ENCODE measurements at places on chromosomes 6 and 20.

DNA sequence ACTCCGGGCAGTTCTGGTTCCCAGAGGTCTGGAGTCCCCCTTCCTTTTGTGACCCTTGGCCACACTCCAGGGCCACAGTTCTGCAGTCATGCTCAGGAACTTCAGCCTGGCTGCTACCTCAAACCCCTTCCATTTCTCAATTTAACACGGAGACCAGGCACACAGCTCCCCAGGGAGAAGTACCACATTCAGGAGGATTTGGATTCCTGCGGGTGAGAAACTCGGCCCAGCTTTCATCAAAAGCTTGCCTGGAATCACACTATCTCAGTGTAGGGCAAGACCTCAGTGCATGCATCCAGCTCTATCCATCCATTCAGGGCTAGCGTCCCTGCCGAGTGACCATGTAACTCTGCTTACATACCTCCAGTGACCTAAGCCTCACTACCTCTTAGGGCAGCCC, 16.8 kb upstream of the IP6K3 start:
- no peak for DNase-seq

GRCh38 chr20:46933150-46933549, 38.5 kb downstream of the EYA2 start:
- no peak for DNase-seq

DNA sequence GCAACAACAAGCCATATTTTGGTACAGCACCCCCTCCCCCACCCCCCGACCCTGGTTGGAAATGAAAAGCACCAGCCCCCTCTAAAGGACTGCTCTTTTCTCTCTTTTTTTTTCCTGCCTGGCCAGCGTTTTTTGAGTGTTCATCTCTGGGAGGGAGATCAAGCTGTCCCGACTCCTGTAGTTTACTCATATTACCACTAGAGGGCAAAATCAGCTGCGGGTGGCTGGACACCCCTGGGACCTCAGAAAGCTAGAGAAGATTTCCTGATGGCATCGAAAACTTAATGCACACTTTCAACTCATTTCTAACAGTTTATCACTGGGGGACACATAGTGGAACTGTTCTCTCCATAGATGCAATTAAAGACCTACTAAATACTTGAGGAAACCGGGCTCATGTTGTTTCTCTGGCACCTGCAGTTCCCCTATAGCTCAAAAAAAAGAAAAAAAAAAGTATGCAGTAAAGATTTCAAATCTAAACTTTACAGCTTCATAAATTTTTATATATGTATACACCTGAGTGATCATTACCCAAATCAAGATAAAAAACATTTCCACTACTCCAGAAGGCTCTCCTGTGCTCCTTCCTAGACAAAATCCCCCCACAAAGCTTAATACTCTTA, 24.4 kb downstream of the CNBD2 start:
- peak; percentile 37 for DNase-seq

DNA sequence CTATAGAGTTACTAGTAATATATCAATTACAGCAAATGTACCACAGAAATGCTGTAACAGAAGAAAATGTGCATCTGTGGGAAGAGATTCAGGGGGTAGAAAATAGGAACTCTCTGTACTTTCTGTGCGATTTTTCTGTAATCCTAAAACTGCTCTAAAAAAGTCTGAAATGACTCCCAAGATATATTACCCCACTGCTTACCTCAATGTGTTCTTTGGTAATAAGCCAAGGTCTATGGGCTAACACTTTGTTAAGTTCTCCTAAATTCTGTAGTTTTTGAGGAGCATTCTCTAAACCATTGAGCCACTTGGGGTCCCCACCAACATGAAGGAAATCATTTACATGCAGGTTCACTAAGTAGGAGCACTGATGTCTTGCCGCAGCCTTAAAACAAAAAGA, 94.4 kb downstream of the SESN1 start:
- DNase-seq = no peak

- no peak for DNase-seq
These were observed 121.6 kb downstream of the GJA10 start for GRCh38 chr6:90015883-90016282.

DNA sequence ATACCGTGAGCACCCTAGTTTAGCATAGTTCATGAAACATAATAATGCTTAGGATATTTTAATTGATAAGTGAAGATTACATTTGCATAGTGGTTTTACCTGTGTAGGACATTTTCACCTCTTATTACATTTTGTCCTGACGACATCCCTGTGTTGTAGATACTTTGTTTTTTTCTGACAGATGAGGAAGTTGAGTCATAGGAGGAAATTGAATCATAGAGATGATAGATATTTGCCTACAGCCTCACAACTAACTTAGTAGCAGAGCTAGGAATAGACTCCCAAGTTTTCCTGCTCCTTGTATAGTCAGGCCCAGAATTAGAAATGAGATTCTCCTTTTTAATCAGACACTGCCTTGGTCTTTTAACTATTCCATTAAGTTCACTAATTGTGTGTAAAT, 100.5 kb upstream of the SUPT3H start:
- DNase-seq = no peak

- DNase-seq = no peak
These were observed 117.5 kb downstream of the GMPR start for GRCh38 chr6:16355699-16356446.

- DNase-seq = peak; percentile 23
These were observed 544 bp upstream of the TP53INP2 start for GRCh38 chr20:34703424-34704176.

GRCh38 chr6:53464927-53465460, 79.9 kb downstream of the GCLC start:
- DNase-seq = no peak

GRCh38 chr20:32036716-32037485, 15.1 kb upstream of the HCK start:
- DNase-seq = no peak

DNA sequence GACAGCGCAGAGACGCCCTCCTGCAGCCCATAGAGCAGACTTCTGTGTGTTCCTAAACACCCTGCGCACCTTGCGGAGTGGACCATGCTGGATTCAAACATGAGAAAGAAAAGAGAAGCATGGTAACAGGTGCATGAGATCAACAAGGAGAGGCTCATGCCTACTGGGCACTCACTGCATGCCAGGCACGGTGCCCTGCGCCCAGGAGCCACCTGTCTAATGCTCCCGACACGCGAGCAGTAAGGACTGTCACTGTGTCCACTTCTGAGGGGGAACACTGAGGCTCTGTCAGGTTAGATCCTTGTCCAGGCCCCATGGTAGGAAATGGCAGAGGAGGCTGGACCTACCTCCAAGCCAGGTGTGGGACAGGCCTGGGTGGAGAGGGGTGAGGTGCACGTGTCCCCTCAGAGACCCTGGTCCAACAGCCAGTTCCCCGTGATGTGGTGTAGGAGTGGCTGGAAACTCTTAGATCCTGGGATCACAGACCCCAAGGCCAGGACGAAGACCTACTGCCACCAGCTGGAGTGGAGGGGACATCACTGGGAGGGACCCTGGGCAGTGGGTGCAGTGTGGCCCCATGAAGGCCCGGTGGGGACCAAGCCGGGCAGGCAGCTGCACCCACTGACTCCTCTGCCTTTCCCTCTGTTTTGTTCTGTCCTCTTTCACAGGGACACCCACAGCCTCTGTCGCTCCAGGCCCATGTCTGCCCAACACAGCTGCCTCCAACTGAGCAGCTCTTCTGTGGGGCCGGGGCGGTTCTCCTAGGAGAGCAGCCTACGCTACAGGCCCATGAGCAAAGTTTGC, 29.5 kb downstream of the ZBP1 start:
- no peak for DNase-seq

DNA sequence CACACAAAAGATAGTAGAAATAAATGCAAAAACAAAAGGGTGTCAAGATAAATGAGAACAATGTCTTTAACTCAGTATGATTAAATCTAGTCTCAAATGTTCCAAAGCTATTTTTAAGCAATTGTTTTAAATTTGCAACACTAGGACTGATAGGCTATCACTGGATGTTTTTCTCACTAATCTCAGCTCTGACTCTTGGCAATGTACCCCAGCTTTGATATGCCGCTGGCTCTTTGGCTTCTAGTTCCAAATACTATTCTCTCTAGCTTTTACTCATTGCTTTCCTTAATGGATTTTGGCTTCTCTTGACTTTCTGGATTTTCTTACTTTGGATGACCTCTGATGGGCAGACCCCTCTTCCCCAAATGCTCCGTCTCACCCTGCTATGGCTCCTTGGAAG, 116.0 kb upstream of the SLC35B3 start:
- no peak for DNase-seq

GRCh38 chr6:87628424-87628823, 38.5 kb downstream of the ORC3 start:
- DNase-seq = no peak

DNA sequence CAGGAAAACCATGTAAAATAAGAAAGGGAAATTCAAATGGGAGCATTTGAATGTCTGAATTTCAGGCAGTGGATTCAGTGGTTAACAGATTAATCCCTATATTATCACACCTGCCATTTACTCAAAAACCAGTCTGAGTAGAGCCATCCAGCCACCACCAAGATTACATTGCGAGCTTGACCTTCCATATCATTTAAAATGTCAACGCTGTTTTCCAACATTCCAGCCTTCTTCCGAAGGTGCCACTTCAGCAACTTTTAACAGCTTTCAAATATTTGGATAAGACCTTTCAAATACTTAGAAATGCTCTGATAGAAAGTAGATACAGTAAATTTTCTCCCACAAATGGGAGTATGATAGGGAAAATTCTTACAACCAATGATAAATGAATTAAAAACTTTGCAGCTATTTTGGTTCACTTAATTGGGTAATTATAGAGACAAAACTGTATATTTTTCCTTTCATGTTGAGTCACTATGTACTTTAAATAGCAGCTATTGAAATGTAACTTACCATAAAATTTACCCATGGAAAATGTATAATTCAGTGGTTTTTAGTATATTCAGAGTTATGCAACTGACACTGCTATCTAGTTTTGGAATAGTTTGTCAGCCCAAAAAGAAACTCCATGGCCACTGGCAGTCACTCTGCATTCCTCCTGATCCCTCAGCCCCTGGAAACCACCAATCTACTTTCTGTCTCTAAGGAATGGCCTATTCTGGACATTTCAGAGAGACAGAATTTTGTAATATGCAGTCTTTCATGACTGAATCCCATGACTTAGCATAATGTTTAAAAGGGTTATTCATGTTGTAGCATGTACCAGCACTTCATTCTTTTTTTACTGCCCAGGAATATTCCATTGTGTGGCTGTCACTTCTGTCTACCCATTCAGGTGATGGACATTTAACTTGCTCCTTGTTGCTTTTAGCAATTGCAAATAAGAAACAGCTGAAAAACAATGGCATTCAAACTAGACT, 21.5 kb downstream of the EZR start:
- no peak for DNase-seq

- DNase-seq = no peak
These were observed 85.4 kb upstream of the OGFRL1 start for GRCh38 chr6:71203206-71203605.

- no peak for DNase-seq
These were observed 11.4 kb downstream of the FOXS1 start for GRCh38 chr20:31833931-31834521.

GRCh38 chr6:26359765-26360164, 5.2 kb upstream of the BTN3A2 start:
- DNase-seq = no peak

- DNase-seq = no peak
These were observed 336.4 kb upstream of the HSF2 start for GRCh38 chr6:122063076-122063475.

DNA sequence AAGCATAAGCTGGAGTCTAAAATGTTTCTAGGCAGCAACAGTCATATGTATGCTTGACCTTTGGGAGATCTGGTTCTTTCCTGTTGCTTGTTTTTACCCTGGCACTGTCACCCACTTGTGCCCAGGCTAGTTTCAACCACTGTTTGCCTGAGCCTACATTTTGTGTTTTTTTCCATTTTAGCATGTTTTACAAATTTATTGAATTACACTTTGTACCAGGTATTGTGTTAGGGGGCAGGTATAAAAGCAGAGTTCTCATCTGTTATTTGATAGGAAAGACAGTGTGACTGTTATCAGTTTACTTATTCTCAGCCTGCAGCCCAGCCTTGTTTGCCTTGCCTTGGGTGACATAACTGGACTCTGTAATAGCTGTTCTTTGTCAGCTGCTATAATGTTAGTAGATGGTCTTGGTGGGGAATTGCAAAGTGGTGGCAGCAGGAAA, 147.0 kb downstream of the CDKAL1 start:
- DNase-seq = no peak

DNA sequence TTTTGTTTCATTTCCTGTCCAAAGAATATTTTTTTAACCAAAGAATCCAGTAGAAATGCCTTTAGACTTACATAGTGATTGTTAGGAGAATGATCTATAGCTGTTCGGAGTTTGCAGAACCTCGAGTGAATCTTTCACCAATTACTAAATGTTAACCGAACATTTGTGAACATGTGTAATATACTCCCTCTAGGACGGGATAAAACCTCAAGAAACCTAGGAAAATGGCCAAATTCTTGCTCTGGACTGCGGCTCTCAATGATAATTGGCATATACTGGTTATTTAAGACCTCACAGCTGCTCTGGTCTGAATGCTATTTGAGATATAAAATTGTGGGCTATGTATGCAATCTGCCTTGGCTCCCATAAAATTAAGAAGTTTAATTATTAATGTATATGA, 137.1 kb downstream of the PACRG start:
- DNase-seq = no peak

DNA sequence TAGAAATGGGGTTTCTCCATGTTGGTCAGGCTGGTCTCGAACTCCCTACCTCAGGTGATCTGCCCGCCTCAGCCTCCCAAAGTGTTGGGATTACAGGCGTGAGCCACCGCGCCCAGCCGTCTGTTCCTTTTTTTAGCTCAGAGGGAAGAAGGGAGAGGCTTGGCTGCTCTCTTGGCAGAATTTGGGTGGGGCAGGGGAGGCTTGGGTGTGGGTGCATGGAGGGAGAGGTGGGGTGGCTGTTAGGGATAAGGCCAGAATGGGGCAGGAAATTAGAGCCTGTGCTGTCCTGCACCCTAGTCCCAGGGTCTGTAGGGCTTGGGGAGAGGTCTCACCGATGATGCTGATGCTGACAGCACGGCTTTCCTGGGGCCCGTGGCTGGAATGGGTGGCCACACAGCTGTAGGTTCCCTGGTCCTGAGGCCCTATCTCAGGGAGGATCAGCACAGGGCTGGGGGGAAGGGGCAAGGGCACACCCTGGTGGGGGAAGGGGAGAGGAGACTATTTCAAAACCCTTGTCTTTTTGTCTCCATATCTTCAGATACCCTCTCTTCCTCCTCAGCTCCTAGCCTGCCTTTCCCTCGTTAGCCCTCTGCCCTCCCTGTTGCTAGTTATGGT, 2.0 kb downstream of the AGER start:
- DNase-seq = no peak

DNA sequence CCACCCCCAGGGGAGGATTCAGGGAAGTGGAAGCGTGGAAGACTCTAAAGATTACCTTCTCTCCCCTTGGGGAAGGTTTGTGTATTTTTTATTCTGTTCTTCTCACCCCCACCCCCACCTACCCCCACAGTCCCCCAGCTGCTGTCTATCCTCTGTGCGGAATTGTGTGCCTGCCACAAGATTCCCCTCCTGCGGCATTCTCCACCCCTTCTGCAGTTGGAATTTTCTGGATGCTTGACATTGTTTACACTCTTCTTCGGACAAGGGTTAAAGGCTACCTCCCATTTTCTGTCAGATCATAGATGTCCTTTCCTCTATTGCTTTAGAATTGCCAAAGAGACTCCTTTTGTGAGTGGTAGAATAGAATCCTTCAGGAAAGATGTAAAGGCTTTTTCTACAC, 60.4 kb upstream of the EDN3 start:
- DNase-seq = no peak

- DNase-seq = peak; percentile 36
These were observed 106.3 kb upstream of the RIPOR2 start for GRCh38 chr6:25042036-25042521.

- DNase-seq = no peak
These were observed 508 bp upstream of the METTL24 start for GRCh38 chr6:110358553-110359160.

All from stimulated activated CD4-positive, alpha-beta T cell treated with anti-CD3 and anti-CD28 coated beads, Interleukin-2, amount 100 ng/mL, for 24 hours (primary cell).